Activated T-helper 17 cell treated with anti-CD3 and anti-CD28 coated beads, Interleukin-2, amount 50 U/mL, for 72 hours (primary cell): ENCODE measurements at places on chromosomes 6 and 20. TPM values are rescaled to one million over a fixed set of nuclear protein-coding genes. Genes with fewer than 3 reads are reported as not detected.

Gene NT5E
- 10.5 TPM for total RNA-seq

Gene RPL10A
- total RNA-seq: 1,667 TPM

Gene ZNF343
- 8.0 TPM for total RNA-seq

Gene SLC24A3
- not detected for total RNA-seq

Gene HSPA1L
- 2.9 TPM for total RNA-seq

Gene GATA5
- total RNA-seq: not detected

Gene SLC26A8
- not detected for total RNA-seq

Gene CRISP3
- not detected for total RNA-seq

Gene PHF20
- total RNA-seq: 70.3 TPM

Gene RAB44
- total RNA-seq: 0.11 TPM

Gene LAMA4
- not detected for total RNA-seq

Gene NKAPL
- total RNA-seq: 0.21 TPM

Gene ZNF184
- total RNA-seq: 11.2 TPM

Gene IYD
- not detected for total RNA-seq

Gene ZSCAN9
- 1.8 TPM for total RNA-seq

Gene VNN1
- total RNA-seq: not detected

Gene PERP
- 22.5 TPM for total RNA-seq

Gene RBPJL
- total RNA-seq: not detected

Gene FBXO9
- 58.2 TPM for total RNA-seq

Gene POLR1H
- 59.5 TPM for total RNA-seq

Gene ARFGAP1
- 70.5 TPM for total RNA-seq

Gene CYP39A1
- total RNA-seq: not detected

Gene HTR1B
- total RNA-seq: not detected

Gene AK9
- 7.9 TPM for total RNA-seq

Gene MYL9
- total RNA-seq: 4.4 TPM

Gene LTA
- total RNA-seq: 567 TPM

Gene MAP1LC3A
- total RNA-seq: 4.5 TPM

Gene RAB23
- 4.1 TPM for total RNA-seq

Gene MATN4
- 0.66 TPM for total RNA-seq

Gene BACH2
- total RNA-seq: 22.9 TPM
